Stimulated activated CD8-positive, alpha-beta memory T cell treated with anti-CD3 and anti-CD28 coated beads, Interleukin-15, amount 100 ng/mL, for 24 hours (primary cell): ENCODE measurements at places on chromosomes 7 and 10.

DNA sequence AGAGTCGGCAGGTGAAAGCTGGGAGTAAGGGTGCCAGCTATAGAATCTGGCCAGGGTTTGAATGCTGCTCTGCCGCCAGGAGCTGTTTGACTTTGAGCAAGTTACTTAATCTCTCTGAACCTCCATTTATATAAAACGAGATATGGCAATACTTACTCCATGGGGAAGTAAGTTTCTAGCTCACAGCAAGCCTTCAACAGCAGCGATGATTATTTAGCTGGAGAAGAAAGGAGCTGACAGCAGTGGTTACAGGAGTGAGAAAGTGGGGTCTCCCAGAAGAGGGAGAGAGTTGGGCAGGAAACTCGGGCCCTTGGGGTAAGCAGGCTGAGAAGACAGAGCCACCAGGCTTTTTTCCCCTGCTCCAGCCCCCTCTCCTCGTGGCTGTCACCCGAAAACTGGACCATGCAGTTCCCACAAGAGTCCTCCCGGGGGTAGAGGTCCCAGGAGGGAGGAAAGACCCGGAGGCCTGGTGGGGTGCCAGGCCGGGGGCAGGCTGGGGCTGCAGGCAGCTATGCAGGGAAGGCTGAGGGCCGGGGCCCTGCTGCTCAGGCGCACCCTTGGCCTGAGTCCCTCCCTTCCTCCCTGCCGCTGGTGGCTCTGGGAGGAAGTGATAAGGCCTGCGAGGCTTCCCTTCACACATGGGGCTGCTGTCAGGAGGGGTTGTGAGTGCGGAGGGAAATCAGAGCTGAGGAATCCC is 3.5 kb downstream of the NOS3 start:
- no peak for DNase-seq

DNA sequence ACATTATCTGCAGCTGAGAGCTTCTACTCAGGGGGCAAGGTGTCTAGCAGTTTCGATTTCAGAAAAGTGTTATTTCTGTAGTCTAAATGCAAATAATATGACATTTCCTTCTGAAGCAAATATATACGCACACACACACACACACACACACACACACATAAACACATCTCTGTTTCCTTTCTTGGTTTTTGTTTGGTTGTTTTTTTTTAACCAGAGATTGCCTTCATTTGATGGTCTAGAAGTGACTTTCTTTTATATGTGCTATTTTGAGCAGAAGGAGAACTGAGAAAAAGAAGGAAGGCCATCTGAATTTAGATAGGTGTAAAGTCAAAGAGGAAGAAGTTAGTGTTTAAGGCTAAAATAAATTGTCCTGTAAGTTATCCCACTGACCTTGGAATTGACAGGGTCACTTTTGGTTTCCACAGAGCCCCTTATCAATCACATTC is 142.2 kb downstream of the TRIL start:
- no peak for DNase-seq

GRCh38 chr7:157989589-157989988 is 598.0 kb downstream of the PTPRN2 start:
- DNase-seq, result no peak

- no peak for DNase-seq
Observed at GRCh38 chr10:19498393-19499290, 317.6 kb upstream of the PLXDC2 start.

- no peak for DNase-seq
Observed at GRCh38 chr7:17320657-17321056, 22.2 kb downstream of the AHR start.

DNA sequence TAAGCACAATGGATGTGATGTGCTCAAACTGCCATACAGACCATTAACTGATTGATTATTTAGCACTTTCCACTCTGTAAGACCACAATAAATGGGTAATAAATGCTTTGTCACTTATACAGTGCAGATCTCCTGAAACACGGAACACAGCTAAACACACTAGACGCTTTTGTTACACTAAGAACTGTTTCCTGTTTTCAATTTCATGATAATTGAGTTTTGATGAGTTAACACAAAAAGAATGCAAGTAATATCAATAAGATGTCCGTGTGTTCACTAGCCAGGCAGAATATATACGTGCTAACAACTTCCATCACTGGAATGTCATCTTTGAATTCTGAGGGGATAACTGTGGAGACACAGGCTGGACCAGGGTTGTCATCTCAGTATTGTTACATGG is 178.8 kb downstream of the SKAP2 start:
- no peak for DNase-seq

DNA sequence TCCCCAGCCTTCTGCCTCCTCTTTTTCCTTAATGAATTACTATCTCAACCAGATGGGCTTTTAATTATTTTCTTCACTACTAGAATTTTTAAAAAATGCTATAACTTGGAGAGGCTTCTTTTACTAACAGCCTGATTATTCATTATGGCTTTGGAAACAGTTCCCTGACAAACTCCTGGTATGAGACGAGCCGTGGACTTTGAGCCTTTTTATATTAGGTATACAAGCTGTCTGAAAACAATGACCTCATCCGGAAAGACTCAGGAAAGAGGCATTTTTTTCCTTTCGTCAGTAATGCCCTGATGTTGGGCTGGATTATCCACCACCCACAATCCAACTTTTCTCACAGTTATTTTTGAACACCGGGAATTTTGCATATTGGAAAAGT is 26.7 kb upstream of the ABLIM1 start:
- no peak for DNase-seq

DNA sequence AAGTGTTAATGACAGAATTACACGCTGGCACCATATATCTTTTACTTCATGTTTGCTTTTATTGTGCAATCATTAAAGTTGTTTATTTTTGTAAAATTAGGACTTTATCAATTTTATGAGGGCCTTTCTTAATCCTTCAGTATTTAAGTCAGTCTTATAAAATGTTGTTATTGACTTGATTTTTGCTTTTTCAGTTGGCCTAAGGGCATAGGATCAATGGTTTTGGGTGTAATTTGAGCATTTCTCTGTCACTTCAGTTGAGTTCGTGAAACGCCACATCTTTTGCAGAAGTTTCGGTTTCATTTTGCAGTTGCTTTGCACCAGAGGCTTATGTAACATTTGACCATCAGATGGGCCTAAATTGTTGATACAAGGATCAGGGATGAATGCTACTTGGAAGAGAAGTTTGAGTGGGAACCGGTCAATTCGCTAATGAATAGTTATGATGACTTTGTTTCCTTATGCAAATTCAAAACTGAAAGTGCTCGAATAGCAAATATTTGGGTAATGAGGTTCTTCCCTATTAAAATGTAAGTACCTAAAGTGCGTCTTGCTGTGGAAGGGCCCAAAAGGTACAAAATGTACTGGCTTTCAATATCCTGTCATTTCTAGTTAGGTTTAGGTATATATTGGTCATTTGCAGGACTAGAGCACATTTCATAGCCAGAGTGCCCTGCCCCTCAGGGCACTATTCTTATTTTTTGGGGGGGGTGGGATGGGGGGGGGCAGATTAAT is 340.9 kb downstream of the LRMDA start:
- no peak for DNase-seq

GRCh38 chr7:159272739-159273138 is 128.1 kb upstream of the VIPR2 start:
- DNase-seq, result no peak

GRCh38 chr7:21269021-21269420 is 158.9 kb upstream of the SP4 start:
- DNase-seq, result no peak

DNA sequence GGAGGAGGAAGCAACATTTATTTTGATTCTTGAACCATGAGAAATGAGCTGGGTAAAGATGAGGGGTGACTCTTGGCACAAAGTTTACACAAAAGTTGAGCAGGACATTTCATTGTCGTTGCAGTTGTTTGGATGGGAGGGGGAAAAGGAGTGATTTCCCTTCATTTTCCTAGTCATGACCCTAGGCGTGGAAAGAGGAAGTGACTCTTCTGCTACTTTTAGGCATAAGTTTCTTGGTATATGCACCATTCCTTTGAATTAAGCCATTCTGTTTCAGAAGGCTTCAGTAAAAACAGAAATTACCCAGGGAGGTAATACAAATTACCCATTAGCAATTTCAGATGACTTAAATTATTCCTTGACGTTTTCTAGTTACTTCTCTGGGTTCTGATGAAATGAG is 113.9 kb upstream of the FAM171A1 start:
- no peak for DNase-seq

GRCh38 chr7:131486346-131486745 is 70.1 kb downstream of the PODXL start:
- no peak for DNase-seq

DNA sequence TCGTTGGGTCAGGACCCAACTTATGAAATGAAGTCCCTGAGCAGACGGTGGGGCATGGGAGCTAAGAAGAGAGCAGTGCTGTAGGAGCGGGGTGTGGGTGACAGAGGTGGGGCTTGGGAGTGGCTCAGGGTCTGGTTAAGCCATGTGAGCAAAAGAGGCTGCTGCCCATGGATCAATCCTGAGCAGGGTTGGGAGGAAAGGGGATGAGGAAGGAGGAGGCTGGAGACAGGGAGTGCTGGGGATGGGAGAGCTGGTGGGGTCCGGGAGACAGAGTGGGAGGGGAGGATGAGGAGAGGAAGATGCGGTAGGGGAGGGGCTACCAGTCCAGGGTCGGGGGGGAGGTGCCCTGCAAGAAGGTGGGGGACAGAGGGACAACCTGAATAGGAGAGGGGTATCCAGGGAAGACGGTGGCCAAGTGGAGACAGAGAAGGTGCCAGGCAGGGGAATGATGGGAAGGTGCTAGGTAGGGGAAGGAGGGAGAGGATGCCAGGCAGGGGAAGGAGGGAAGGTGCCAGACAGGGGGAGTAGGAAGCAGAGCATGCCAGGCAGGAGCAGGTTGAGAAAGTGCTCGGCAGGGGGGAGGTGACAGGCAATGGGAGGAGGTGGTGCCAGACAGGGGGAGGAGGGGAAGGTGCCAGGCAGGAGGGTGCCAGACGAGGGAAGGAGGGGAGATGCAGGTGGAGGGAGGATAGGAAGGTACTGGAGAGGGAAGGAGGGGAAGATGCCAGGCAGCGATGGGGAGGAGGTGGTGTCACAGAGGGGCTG is 27.5 kb upstream of the SMARCD3 start:
- no peak for DNase-seq

GRCh38 chr10:110022716-110023504 is 15.1 kb downstream of the ADD3 start:
- no peak for DNase-seq

DNA sequence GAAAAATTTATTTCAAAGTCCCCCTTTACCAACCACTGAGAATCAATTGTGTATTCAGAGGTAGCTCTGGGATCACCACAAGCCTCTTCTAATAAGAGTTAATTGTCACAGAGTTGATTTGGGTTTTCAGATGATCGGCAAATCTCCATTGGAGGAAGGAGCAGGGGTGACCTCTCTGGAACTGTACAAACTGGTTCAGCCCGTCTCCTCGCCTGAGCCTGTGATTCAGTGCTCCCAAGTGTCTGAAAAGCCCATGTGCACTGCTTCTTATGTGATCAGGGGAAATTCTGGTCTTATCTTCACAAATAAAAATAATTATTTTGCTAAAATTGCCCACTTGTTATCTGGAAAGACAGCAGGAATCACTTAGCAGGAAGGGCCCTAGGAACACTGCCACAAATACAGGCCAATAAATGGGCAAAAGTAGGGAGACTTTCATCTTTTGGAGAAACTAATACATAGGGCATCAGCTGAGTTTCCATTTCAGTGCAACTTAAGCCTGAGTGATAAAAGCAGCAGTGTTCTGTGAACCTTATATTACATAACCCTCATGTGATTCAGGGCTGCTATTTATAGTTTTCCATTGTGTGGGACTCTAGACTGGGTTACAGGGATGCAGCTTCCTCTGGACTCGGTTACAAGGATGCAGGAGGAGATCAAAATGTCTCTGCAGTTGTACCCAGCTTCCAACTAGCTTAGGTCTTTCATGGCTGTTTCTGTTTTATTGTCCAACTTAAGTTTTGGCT is 32.3 kb downstream of the CDK1 start:
- no peak for DNase-seq

DNA sequence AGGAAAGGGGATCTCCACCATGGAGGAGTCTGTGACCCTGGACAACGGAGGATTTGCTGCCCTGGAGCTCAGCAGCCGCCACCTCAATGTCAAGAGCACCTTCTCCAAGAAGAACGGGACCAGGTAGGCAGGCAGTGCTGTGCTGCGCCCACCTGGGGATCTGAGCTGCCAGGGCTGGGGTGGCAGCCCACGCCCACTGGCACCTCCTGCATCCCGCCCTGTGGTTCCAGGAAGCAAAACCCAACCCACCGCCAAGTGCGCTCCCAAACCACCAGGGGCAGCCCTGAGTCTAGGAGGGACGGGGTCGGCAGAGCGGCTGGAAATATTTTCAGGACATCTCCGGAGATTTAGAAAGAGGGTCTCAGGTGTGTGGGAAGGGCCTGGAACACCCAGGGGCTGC is 440.3 kb upstream of the FOXK1 start:
- DNase-seq, result no peak

DNA sequence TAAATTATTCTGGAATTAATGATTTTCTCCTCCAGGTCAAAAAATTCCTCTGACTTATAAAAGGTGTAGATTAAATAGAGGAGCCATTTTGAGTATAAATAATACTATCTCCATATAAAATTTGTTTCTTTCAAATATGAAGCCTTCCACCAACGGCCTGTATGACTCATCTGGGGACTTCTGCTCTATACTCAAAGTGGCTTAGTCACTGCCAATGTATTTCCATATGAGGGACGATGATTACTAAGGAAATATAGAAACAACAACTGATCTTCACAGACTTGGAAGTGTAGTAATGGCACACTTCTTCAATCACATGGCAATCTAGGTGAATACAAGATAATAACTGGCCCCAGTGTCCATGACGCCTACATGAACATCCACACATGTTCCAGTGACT is 335.6 kb upstream of the HGF start:
- DNase-seq, result no peak

DNA sequence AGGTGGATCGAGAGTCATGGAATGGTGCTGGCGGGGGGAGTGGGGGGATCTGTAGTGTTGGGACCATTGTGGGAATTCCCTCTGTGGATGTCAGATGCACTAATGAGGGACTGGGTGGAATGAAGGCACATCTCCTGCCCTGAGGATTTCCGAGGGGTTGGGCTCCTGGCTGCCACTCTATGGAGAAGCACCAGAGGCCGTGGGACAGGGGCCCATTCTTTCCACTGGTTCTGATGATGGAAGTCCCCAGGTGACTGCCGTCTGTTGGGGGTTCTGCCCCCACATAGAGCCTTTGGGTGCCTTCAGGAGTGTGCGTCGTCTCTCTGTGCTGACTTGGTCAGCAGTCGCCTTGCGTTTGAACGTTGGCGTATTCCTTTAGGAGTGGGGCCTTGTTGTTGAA is 202.9 kb downstream of the GLRX3 start:
- no peak for DNase-seq

GRCh38 chr7:44590910-44591309 is 8.9 kb upstream of the TMED4 start:
- DNase-seq, result no peak

DNA sequence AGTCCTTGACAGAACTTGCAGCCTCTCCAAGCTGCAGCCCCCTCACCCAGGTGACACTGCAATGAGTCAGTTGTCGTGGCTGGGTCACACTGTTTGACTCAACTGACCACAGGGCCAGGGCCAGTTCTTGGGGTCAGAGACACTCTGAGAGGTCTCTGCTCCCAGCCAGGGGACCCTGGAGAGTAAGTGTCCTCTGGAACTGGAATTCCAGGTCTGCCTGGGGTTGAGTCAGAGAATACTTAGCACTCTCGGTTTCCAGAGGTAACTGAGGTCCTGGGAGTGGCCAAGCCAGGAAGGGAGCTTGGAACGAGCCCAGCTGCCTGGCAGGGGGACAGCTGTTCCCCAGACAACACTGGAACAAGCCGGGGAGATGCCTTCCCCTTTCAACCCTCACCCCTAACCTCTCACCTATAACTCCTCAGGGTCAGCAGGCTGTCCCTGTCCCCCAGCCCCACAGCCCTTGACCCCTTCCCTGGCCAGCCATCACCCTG is 2.2 kb upstream of the MYL10 start:
- no peak for DNase-seq
